ENCODE measurements at places on chromosomes 6 and 20.

- DNase-seq = no peak
Measured at GRCh38 chr6:109339906-109340678, 42.2 kb downstream of the CD164 start.

DNA sequence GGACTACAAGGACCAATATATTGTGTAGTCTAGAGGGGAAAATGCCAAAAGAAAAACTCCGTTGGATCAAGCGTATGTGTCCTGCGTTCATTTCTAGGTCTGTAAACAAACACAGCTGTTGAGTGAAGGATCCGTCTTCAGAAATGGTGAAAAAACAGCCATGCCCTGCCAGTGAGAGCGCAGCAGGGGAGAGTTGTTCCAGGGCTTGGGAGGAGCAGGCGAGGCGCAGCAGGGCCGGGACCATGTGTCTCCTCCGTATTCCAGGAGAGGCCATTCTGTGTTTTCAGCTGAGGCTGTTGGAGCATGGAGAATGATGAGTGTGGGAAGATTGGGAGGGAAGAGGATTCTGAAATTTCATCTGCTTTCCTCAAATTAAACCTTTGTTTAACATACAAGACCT lies 38.0 kb downstream of the BMP6 start:
- DNase-seq = no peak

GRCh38 chr6:70725817-70726415 lies 58.2 kb downstream of the SMAP1 start:
- DNase-seq = no peak

DNA sequence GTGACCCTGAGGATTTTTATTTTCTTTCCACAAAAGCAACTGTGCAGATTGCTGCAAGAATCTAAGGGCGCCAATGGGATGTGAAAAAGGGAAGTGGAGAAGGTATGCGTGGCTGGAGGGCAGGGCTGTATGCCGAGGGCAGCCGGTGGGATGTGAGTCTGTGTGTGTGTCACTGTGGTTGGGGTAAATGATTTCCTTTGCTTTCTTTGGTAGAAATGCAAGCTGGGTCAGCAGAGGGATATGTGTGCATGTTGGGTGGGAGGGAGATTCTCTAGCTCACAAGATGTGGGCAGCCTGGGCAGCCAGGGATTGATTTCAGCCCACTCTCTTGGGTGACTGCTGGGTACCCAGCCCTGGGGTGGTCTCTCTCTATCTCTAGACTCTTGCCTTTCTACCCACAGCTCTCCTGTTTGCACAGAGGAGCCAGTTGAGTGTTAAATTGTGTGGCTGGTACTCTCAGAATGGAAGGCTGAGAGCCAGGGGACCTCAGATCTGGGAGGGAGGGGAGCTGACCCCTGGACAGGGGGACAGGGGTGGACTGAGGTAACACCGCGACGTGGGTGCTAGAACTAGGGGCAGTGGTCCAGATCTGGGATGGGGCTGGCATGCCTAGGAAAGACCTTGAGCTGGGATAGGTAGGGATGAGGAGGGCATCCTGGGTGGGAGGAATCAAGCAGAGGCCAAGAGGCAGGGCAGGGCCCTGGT lies 136.8 kb upstream of the RNF24 start:
- DNase-seq = no peak

DNA sequence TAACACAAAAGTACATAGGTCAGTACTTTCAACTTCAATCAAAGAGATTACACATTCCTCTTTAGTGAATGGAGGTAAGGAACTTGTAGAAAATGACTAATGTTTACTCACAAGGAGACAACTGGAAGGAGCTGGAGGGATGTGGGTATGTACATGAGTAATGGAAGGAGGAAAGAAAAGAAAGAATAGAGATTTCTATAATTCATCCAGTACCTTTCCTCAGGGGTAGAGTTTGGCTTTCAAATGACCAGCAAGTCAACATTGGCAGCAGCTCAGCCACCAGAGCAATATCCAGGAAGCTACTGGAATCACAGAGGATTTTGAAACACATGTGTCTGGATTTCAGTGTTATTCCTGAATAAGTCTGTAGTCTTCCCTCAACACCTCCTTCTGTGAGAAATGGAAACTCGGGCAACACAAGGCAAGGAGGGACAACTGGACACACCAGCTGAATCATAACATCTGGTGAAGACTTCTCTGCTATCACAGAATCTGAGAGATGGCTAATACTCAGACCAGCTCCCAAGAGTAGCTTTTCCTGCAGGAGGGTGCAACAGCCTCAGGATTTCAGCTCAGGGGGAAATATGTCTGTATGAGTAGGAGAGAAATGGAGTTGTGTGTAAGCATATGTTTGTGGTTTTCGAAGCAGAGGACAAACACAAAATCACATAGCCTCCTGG lies 98.8 kb downstream of the HAO1 start:
- peak; percentile 87 for DNase-seq

- no peak for DNase-seq
Measured at GRCh38 chr6:74671558-74672025, 534.3 kb downstream of the COL12A1 start.

GRCh38 chr6:46538800-46539480 lies 47.7 kb upstream of the RCAN2 start:
- DNase-seq = no peak
